ENCODE measurements at places on chromosomes 5 and 9.

DNA sequence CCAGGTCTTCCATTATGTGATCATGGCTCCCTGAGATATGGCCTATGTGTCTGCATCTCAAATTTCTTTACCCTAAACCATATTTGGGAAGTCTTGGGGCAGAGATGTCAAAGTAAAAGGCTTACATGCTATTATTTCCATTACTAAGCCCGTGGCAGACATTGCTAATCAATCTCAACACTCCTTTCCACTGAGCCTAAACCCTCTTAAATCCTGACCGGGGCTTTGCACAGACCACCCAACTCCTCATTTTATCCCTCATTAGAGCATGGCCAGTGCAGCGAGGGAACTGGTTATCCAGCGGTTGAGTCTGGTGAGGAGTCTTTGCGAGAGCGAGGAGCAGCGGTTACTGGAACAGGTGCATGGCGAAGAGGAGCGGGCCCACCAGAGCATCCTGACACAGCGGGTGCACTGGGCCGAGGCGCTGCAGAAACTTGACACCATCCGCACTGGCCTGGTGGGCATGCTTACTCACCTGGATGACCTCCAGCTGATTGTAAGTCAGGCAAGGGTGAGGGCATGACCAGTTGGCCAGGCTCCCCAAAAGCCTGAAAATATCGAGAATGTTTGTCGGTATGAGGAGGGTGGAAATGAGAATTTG is 11.0 kb downstream of the BSPRY start:
- no peak for DNase-seq

DNA sequence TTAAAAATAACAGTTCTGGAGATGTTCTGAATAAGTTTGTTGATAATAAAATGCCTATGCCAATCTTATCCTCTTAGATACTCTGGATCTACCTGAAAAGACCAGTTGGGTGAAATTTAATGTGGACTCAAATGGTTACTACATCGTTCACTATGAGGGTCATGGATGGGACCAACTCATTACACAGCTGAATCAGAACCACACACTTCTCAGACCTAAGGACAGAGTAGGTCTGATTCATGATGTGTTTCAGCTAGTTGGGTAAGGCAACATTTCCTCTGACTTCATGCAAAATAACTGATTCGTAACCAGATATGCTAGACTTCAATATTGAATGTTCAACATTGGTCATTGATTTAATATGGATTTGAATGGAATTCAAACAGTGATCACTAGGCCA is 27.0 kb downstream of the ERAP2 start:
- no peak for DNase-seq

- no peak for DNase-seq
Measured at GRCh38 chr9:2838371-2839000, 5.4 kb downstream of the PUM3 start.

DNA sequence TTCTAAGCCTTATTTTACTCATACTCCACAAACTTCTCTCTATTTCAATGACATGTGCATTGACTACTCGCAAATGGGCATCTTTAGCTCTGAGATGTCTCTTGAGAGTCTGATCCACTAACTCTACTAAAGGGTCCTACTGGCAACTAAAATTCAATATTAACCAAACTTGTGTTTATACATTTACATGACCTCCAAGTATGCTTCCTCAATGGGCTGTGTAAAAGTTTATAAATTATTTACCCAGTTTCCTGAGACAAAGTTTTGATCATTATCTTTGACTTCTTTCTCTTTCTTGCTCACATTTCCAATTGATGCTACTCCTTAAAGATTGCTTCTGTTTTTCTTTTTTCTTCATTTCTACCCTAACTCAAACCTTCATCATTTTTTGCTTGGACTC is 510.1 kb upstream of the DAB2 start:
- DNase-seq, result no peak

DNA sequence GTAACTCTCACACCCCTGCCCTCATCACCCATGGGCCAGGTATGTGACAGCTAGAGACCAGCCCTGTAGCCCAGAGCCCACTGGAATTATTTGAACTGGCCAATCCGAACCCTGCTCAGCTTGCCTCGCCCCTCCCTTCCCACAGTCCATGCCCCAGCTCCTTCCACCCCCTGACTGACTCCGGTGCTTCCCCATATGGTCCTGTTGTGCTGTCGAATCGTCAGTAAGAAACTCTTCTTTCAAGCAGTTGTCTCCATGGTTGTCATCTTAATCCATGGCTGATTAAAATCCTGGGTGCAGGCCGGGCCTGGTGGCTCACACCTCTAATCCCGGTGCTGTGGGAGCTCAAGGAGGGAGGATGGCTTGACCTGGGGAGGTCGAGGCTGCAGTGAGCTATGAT is 118.5 kb downstream of the COL23A1 start:
- no peak for DNase-seq

GRCh38 chr5:69261034-69261433 is 26.3 kb downstream of the CDK7 start:
- DNase-seq, result no peak

DNA sequence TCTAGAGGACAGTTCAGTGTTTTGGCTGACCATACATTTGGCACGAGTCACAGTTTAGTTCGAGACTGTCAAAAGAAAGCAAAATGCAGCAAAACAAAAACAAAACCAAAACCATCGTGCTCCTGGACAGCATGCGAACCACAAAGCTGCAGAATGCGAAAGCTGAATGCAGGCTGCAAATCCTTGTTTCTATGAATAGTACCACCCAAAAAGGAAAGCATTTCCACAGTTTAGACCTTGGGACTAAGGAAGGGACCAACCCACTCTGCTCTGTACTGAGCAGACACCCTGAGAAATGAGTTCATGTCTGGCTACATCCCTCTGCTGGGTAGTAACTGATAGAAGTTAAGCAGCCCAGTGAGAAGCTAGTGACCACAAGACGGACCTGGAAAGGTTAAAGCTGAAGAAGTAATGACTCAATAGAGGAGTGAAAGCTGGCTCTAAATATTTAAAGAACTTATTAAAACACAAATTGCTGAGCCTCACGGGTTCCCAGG is 3.9 kb downstream of the GCNT4 start:
- no peak for DNase-seq

- DNase-seq, result no peak
Measured at GRCh38 chr5:88875341-88876234, 7.4 kb downstream of the MEF2C start.

- DNase-seq, result no peak
Measured at GRCh38 chr9:120914953-120915352, 11.6 kb downstream of the TRAF1 start.

GRCh38 chr5:152246401-152246800 is 158.7 kb downstream of the NMUR2 start:
- DNase-seq, result peak; percentile 11
